ENCODE measurements at places on chromosomes 6 and 20.

GRCh38 chr6:160431226-160431625 lies 83.0 kb downstream of the SLC22A3 start:
- no peaks in the 10 kb centered on the region for H3K36me3 ChIP-seq
- H3K4me1 ChIP-seq: no peaks in the 10 kb centered on the region
- DNase-seq: no peak
- no peaks in the 10 kb centered on the region for H3K27me3 ChIP-seq

DNA sequence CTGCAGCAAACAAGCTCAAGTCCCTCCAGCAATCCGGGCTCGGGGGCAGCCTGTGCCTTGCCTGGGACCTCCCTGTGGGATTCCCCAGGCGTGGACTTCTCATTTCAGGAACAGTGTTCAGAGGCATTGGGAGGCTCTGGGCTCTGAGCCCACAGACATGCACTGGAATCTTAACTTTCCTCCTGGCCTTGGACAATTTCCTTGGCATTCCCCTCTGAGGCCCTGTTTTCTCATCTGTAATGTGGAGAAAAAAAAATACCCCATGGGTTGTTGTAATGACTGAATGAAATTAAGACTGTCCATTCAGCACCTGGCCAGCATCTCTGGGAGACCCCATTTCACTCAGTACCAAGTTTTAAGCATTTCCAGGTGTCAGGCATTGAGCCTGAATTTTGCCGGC lies 17.6 kb downstream of the BPIFB4 start:
- H3K27ac ChIP-seq: no peak overlapping the region
- no peaks in the 10 kb centered on the region for H3K36me3 ChIP-seq
- no peaks in the 10 kb centered on the region for H3K4me1 ChIP-seq
- H3K4me3 ChIP-seq: no peak overlapping the region
- no peaks in the 10 kb centered on the region for H3K27me3 ChIP-seq
- no peak for DNase-seq

DNA sequence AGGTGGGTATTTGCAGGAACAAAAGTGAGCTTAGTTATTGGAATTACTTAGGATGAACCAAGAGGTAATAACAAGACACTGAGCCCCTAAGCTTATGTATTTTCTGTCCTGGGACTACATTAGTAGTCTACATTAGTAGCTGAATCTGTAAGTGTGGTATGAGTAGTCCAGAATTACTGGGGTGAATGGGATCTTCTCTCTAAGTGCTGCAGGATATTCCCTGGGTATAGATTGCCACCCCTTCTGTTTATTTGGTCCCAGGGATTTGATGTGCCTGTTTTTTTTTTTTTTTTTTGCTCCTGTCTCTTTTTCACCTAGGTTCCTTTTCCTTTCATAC lies 5.9 kb downstream of the CD2AP start:
- peaks cover 21% of the 10 kb centered on the region for H3K4me1 ChIP-seq
- H3K4me3 ChIP-seq: no peak overlapping the region
- no peaks in the 10 kb centered on the region for H3K36me3 ChIP-seq

GRCh38 chr6:28597217-28597835 lies 71.6 kb downstream of the GPX5 start:
- peaks cover 3% of the 10 kb centered on the region for H3K27me3 ChIP-seq
- no peaks in the 10 kb centered on the region for H3K36me3 ChIP-seq
- H3K4me1 ChIP-seq: no peaks in the 10 kb centered on the region
- DNase-seq: no peak
- no peak overlapping the region for H3K27ac ChIP-seq
- H3K4me3 ChIP-seq: no peak overlapping the region

- peak; percentile 91 for DNase-seq
- H3K36me3 ChIP-seq: no peaks in the 10 kb centered on the region
- H3K27ac ChIP-seq: no peak overlapping the region
- H3K4me3 ChIP-seq: no peak overlapping the region
- no peaks in the 10 kb centered on the region for H3K27me3 ChIP-seq
- H3K4me1 ChIP-seq: no peaks in the 10 kb centered on the region
Observed at GRCh38 chr20:24149881-24150307, 161.3 kb upstream of the GGTLC1 start.

- no peak for DNase-seq
- no peak overlapping the region for H3K27ac ChIP-seq
- no peaks in the 10 kb centered on the region for H3K36me3 ChIP-seq
- H3K4me3 ChIP-seq: no peak overlapping the region
Observed at GRCh38 chr6:100062621-100063020, 68.6 kb upstream of the MCHR2 start.

- no peak for DNase-seq
- no peak overlapping the region for H3K4me3 ChIP-seq
- H3K27ac ChIP-seq: no peak overlapping the region
- H3K4me1 ChIP-seq: no peaks in the 10 kb centered on the region
- H3K36me3 ChIP-seq: peaks cover 41% of the 10 kb centered on the region
- H3K27me3 ChIP-seq: no peaks in the 10 kb centered on the region
Observed at GRCh38 chr20:41425180-41425884, 58.7 kb upstream of the EMILIN3 start.

DNA sequence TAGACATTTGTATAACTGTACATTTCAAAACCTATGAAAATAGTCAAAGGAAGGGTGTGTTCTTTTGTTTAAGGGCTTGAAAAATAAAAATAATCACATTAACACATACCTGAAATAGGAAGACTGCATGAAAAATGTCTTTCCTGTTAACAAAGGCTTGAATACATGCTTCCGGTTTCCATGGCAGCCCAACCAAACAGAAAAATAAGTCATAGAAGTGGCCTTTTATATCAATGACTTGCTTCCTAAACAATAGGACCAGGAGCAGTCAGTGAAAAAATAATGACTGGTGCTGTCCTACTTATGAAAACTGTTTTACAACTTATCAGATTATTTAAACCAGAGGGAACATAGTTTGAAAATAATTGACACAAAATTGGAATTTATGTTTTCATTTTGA lies 412.6 kb upstream of the PLCB4 start:
- H3K36me3 ChIP-seq: no peaks in the 10 kb centered on the region
- no peak for DNase-seq
- H3K27ac ChIP-seq: no peak overlapping the region
